ENCODE measurements at places on chromosomes 3 and 15.

GRCh38 chr3:23808525-23808924, 2.8 kb downstream of the UBE2E1 start:
- DNase-seq, result no peak

GRCh38 chr15:89828281-89829145, 13.9 kb upstream of the ANPEP start:
- DNase-seq, result peak; percentile 81

- DNase-seq, result no peak
These were observed 12.2 kb downstream of the RRP9 start for GRCh38 chr3:51929420-51930003.

DNA sequence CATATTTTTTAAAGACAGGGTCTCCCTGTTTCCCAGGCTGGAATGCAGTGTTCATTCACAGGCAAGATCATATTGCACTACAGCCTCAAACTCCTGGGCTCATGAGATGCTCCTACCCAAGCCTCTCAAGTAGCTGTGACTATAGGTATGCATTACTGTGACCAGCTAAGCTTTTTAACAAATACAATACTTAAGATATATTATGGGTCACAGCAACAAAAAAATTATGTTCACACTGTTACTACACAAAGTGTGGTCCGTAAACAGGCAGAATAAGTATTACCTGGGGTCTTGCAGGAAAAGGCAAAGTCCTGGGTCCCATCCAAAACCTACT, 152.5 kb downstream of the VPS13C start:
- no peak for DNase-seq
